Stimulated activated CD4-positive, alpha-beta T cell treated with anti-CD3 and anti-CD28 coated beads, Interleukin-15, amount 100 ng/mL, for 48 hours (primary cell): ENCODE measurements at places on chromosomes 12 and 14.

- no peak for DNase-seq
Observed at GRCh38 chr12:69906411-69907216, 81.6 kb downstream of the MYRFL start.

DNA sequence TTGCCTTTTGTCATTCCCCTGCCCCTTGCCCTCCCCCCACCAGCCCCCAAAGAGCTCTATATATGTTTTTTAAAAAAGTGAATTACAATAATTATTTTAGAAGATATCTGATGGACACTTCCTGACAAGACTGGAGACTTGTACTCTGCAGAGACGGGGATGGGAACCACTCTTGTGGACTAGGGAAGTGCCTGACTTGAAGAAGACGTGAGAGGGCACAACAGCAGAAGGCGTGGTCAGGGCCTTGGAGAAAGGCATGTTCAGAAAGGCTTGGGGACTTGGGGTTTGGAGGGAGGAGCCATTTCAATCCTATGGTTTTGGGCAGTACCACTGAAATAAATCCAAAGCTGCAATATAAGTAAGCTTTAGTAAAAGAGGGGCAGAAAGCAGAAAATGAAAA is 154.7 kb downstream of the APAF1 start:
- DNase-seq: no peak

DNA sequence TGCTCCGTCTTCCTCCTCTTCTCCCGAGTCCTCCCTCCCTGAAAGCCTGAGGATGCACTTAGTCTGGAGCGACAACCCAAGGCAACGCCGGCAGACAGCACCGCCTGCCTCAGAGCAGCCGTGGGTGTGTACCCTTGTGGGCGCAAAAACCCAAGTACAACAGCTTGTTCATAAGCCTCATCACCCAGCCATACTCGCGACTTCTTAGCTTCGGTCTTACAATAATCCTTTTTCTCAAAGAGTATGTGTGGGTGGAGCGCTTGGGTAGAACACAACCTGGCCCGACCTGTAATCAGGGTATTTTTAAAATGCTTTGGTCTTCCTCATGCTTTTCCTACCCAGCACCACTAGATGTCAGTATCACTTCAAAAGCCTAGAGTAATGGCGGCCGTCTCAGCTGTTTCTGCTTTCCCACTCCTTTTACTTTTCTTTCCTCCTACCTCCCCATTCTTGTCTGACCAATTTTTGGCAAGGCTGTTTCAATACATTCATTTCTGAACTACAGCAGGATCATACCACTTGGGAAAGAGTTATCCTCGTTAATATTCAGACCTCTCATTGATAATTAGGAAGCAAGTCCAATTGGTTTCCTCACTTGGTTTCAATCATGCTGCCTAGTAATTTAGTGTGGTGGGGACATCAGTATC is 198.9 kb downstream of the EPS8 start:
- no peak for DNase-seq

- peak; percentile 32 for DNase-seq
Observed at GRCh38 chr12:10721651-10722501, 1.2 kb downstream of the YBX3 start.

DNA sequence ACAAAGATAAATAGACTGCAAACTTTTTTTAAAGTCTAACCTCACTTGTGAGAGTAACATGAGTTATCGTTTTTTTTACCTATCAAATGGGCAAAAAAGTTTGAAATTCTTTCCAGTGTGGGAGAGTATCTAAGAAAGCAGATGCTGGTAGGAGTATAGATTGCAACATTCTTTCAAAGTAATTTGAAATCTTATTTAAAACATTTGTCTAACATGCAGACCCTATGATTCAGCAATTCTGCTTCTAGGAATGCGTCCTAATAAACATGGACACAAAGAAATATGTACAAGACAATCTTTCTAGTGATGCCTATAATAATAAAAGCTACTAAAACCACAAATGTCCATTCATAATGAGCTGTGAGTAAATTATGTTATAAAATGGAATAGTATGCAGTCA is 110.4 kb upstream of the TMCC3 start:
- no peak for DNase-seq

- DNase-seq: no peak
Observed at GRCh38 chr12:118866346-118866745, 115.0 kb upstream of the SRRM4 start.

DNA sequence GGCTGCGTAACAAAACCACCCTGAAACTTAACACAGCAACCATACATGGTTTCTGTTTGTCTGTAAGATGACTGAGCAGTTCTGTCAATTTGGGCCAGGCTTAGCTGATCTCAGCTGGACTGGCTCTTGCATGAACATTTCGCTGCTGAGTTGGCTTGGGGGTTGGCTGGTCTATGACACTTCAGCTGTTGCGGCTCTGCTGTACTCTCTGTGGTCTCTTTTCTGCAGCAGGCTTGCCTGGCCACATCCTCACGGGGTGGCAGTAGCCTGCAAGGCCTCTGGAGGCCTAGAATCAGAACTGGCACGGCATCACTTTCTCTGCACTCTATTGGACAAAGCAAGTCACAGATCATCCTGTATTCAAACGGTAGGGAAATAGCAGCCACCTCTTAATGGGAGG is 216.2 kb downstream of the BCL11B start:
- peak; percentile 4 for DNase-seq

- no peak for DNase-seq
Observed at GRCh38 chr14:36627981-36628380, 33.7 kb upstream of the PAX9 start.

- no peak for DNase-seq
Observed at GRCh38 chr12:105864316-105864715, 274.4 kb downstream of the NUAK1 start.

- DNase-seq: no peak
Observed at GRCh38 chr14:21278632-21279031, 1.3 kb upstream of the RPGRIP1 start.

GRCh38 chr12:109157986-109158385 is 41.6 kb downstream of the ACACB start:
- DNase-seq: no peak

DNA sequence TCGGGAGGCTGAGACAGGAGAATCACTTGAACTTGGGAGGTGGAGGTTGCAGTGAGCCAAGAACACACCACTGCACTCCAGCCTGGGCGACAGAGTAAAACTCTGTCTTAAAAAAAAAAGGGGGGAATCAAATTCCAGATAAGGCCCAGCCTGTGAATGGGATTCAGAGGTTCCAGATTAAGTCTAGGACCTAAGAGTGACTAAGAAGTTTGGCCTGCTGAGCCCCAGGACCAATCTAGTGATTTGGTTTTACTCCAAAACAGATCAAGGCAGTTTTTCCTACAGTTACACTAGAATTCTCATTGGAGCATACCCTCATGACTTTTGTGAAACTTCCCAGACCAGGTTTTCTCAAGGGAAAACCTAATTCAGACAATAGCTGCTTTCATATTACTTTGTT is 22.8 kb downstream of the EXOC5 start:
- DNase-seq: no peak

- DNase-seq: no peak
Observed at GRCh38 chr12:75646329-75647210, 135.2 kb upstream of the KRR1 start.

GRCh38 chr12:58640314-58640713 is 280.0 kb downstream of the LRIG3 start:
- DNase-seq: no peak

DNA sequence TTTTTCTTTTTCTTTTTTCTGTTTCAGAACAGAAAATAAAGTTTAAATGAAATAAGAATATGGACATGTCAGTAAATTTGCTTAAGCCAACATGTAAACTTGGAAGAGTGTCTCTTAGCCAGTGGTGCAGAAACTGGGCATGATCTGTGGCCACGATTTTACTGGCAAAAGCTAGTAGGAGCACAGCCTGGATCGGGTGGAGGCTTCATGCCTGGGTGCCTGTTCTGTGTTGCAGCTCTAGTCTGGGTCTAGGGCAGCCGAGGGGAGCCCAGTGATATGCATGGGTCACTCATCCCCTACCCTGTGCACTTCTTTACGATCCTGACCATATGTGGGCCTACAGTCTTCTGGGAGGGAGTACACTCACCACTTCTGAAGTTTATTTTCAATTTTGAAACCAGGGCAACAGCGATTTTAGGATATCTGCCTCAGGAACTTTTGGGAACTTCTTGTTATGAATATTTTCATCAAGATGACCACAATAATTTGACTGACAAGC is 45.6 kb upstream of the SMCO2 start:
- no peak for DNase-seq

DNA sequence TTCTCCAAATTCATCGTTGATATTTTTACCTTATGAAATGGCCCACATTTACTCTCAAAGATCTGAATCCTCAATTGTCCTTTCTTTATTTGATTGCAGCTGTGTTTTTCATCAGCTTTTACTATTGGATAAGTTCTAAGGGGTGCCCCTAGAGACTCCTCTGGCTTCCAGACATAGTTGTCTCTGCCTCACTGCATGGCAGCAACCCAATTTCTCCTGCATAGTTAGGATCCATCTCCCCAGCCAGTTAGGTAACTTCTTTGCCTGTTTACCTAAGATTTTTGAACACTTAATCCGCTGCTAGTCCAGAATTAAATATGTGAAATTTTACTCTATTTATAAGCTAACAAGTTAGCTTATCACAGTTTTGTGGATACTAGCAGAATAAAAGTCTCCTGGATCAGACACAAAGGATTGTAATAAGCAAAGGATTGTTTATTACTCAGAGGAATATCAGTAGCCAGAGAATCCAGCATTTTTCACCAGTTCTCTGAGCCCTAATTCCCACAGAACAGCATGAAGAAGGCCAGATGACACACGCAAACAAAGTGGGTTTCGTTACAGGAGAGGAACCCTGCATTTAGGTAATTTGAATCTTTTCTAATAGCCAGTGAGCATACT is 101.1 kb downstream of the BBS10 start:
- no peak for DNase-seq

DNA sequence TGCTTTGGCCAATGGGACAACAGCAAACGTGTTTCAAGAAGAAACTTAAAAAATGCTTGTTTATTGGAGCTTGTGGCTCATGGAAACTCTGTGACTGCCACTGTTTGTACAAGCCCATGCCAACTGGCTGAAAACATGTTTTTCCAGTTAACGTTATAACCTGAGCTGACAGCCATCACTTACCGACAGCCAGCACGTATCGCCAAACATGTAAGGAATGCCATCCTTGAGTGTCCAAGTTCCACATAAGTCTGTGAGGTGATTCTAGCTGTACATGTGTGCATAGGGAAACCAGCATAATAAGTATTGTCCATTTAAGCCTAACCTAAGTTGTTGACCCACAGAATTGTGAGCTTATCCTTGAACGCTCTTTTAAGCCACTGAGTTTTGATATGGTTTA is 596.9 kb downstream of the TRHDE start:
- DNase-seq: no peak

GRCh38 chr14:77782202-77782601 is 17.7 kb upstream of the ADCK1 start:
- DNase-seq: no peak

GRCh38 chr14:32230181-32230580 is 27.1 kb upstream of the RNU6-8 start:
- no peak for DNase-seq

GRCh38 chr14:68739701-68740100 is 53.2 kb downstream of the ZFP36L1 start:
- no peak for DNase-seq

DNA sequence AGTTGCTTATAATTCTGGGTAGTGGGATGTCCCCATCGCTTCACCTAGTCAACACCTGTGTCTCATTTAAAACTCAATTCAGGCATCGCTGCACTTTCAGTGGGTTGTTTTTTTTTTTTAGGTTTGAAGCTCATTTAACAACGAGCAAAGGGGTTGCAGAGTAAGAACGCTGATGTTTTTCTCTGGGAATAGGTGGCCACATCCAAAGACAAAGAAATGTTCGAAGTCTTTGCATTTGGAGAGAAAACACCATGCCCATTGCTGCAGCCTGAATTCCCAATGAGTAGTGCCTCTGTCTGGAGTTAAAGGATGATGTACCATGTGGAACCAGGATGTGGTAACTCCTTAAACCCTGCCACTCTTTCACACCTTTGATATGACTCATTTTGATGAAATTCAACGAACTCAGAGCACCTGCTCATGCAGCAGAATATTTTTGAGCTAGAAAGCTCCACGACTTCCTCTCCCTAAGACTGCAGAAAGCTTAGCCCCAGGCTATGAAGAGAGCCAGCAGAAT is 35.1 kb upstream of the BATF start:
- no peak for DNase-seq

DNA sequence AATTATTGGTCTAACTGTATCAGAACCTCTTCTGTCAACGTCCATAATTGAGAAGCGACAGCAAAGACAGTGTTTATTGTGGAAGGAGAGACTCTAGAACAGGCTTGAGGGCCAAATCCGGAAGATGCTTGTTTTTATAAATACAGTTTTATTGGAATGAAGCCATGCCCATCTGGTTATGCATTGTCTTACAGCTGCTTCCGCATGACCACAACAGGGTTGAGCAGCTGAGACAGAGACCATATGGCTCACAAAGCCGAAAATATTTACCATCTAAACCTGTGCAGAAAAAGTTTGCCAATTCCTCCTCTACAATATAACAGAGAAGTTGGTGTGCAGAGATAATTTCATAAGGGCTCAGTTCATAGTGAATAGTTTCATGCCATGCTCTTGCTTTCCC is 24.5 kb downstream of the PRKAB1 start:
- DNase-seq: no peak

DNA sequence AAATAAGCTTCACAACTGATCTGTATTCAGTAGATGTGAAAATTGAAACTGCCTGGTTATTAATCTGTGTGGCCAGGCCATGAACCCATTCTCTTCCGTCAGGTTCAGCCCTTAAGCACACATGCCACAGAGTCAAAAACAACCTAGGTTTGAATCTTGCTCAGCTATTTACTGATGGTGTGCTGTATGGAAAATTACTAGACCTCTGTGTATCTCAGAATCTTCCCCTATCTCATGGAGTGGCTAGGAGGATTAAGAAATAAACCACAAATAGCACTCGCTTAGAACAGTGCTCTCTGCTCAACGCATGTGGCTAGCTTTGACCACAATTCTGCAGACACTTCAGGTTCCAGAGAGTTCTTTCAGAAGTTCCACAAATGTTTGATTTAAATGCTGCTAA is 240.7 kb upstream of the PLEKHG7 start:
- DNase-seq: no peak

DNA sequence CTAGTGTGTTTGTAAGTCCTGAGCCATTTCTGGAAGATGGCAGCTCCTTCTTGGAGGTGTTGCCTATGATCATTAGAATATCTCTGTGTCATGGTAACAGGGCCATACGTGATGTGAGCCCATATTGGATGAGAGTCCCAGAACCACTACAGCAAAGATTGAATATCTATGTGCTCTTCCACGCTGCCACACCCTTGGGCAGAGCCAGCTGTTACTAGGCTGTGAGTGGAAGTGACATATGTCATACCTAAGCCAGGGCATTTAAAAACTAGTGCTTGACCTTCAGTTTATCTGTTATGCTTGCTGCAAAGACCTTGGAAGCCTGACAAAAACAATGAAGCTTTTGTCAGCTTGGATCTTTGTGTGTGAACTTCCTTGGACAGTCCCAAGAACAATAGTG is 495.1 kb upstream of the CCDC196 start:
- DNase-seq: no peak

GRCh38 chr14:54652188-54652587 is 85.3 kb downstream of the SAMD4A start:
- no peak for DNase-seq

- no peak for DNase-seq
Observed at GRCh38 chr12:75724928-75725312, 213.5 kb upstream of the KRR1 start.
